ENCODE measurements at places on chromosomes 1 and 21. TPM values are rescaled to one million over a fixed set of nuclear protein-coding genes. Genes with fewer than 3 reads are reported as not detected.

The S100PBP gene
- 9.3 TPM for polyA plus RNA-seq

- peak; percentile 78 for DNase-seq
These were observed 393 bp downstream of the LYSMD1 start for GRCh38 chr1:151165281-151165737.

DNA sequence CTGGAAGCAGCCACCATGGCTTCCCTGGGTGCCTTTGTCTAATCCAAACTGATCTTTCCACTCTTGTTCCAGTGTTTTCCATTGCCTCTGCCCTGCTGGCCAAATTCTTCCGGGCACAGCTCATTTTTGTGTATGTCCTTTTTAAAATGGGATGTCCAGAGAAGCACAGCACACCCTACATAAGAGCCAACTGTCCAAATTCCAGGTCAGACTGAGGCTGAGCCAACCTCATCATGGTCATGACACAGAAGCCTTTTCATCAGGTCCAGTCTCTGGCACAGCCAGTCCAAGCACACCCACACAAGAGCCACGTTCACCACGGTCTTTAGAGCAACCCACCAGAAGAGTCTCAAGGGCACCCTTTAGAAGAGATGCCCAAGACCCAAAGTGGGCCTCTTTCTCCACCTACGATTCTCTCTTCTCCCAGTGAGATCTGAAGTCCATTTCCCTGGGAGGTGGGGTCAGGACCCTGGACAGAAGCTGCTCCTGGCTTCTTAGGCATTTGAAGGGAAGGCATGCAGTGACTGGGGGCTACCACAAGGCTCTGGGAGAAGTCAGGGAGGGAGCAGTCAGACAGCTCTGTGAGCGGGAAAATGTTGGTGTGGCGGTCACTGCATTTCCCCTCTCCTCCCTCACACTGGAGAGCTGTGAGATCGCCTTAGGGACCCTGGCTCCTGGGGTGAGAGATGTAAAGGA, 53.2 kb downstream of the SYT2 start:
- peak; percentile 40 for DNase-seq

DNA sequence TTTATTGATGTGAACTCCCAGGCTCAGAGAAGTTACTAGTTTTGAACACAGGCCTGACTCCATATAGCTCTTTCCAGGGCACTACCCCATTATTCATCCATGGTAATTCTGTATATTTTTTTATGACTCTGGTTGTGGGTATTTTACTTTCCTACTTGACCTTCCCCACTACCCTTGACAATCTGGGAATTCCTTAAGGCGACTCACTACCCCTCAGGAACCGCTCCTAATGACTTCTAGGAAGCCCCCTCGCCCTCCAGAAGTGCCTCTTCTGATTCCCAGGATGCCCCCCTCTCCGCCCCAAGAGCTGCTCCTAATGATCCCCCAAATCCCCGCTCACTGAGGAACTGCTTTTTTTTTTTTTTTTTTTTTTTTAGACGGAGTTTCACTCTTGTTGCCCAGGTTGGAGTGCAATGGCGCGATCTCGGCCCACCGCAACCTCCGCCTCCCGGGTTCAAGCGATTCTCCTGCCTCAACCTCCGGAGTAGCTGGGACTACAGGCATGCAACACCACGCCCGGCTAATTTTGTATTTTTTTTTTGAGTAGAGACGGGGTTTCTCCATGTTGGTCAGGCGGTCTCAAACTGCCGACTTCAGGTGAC, 972 bp upstream of the KDM4A start:
- DNase-seq = peak; percentile 10

DNA sequence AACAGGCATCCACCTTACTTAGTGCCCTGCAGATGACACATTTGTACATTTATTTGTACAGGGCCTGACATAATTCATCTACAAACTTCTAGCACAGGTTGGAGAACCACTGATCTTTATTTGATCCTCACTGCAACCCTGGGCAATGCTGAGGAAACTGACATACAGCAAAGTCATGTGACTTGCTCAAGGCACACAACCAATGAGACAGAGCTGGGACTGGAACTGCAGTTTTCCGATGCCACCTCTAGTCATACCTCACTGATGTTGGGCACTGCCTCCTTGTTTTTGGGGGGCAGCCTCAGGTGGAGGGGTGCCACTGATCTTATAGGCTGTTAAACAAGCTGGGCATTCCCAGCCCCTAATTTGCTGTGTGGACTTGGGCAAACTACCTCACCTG, 3.4 kb downstream of the PROK1 start:
- DNase-seq = no peak

- DNase-seq = no peak
These were observed 31.4 kb downstream of the FMO1 start for GRCh38 chr1:171279678-171280077.

GRCh38 chr1:183179033-183179432, 7.0 kb upstream of the LAMC2 start:
- no peak for DNase-seq

- no peak for DNase-seq
These were observed 99.7 kb upstream of the IRF2BP2 start for GRCh38 chr1:234709473-234710228.

GRCh38 chr1:42231253-42231652, 66.7 kb upstream of the GUCA2A start:
- DNase-seq = no peak

DNA sequence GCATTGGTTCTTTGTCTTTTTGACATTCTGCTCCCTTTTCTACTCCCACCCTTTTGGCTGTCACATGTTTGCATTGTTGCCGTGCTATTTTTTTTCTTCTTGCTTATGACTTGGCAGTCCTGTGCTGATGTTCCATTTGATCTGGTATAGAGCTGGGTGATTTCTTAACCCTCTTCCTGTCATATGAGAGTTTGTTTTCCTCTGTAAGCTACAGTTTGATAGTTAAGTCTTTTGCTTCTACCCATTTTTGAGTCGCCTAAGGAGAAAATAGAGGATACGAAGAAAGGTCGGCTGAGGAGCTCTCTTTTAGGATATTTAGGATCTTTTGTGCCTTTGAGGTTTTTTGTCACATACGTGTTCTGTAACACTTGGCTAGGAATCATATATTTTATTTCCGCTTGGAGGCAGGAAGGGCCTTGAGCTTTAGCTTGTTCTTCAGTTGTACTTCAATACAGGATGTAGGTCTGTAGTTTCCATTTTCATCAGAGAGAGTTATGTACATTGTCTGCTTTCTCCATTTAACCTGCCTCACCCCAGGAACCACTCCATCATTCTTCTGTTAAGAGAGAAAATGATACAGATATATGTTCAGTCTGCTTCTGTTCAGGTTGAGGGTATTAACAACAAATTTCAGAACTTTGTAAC, 150.7 kb downstream of the BACH1 start:
- no peak for DNase-seq

GRCh38 chr1:216044538-216044937, 378.7 kb downstream of the USH2A start:
- DNase-seq = no peak

- DNase-seq = no peak
These were observed 75.1 kb upstream of the COG2 start for GRCh38 chr1:230567221-230567575.

DNA sequence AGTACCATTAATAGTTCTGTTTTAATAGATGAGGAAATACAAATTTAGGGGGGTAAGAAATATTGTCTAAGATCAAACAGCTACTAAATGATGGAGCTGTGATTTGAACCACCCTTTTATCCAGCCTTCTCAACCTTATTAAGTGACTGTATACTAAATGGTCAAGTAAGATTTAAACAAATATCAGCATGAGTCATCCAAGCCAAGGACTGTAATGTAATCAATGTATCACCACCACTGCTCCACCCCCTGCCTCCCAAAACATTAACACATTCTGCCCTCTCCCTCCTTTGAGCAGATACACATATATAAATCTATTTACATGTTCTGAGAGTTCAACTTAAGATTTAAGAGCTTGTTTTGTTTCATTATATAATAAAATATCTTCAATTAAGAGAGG, 58.9 kb downstream of the LRRC40 start:
- peak; percentile 9 for DNase-seq

The RGL1 gene
- 8.2 TPM for polyA plus RNA-seq

DNA sequence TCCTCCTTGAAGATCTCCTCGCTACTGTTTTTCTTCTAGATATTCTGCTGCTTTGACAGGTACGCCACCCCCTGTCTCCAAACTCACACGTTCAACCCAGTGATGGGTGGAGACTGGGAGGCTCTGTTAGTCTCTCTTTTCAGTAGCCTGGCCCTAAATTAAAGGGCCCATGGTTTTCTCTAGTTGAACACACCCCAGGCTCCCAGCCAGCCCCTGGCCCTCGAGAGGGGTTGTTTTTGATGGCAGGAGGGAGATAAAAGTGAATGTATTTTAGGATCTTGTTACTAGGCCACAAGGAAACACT, 21.6 kb upstream of the CLDN14 start:
- DNase-seq = no peak

GRCh38 chr21:45818904-45819285, 162.7 kb upstream of the COL6A1 start:
- DNase-seq = no peak

DNA sequence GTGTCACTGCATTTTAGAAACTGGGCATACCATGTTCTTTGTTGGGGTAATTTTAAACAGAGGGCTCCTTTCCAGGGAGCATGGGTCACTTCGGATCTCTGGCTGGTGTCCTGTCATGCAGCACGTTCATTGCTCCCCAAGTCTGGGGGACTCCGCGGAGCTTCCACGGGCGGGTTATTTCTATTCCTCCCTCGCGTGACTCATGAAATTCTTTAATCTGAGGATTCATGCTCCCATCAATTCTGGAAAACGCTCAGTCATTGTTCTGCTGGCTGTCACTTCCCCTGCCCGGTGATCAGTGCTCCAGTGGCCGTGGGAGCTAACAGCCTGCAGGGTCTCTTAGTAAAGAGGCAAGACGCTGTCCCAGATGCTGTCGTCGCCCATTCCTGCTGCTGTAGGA, 28.1 kb downstream of the CFAP74 start:
- DNase-seq = no peak

The LAPTM5 gene
- 33.1 TPM for polyA plus RNA-seq

The RBM8A gene
- polyA plus RNA-seq = 79.3 TPM

- DNase-seq = no peak
These were observed 29.9 kb upstream of the ACTL8 start for GRCh38 chr1:17725084-17725719.
